ENCODE measurements at places on chromosomes 1 and 21.

DNA sequence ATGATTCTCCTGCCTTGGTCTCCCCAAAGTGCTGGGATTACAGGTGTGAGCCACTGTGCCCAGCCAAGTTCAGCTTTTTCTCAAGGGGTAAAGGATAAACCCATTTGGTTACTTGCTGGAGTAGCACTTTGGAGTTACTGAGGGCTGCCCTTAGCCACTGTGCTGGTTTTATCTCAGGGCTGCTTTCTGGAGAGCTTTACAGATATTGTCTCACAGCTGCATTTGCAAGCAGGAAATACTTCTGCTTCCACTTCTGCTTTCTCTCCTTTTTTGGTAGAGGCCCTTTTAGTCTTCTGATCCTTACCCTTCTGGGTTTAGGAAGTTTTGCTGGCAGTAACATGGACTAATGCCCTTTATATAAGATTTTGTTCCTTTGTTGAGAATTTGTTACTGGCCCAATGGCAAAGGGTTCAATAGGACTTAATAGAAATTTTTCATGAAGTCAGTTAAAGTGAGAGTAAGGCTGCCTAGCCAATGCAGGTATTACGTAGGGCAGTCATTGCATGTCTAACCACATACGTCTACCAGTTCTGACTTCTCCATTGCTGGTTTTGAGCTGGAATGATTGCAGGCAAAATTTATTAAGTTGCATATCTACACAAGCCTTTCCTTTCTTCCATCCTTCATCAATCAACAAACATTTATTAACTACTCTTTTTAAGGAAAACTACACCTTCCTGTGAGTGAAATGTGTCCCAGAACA, 24.4 kb downstream of the CAP1 start:
- no peak for DNase-seq

DNA sequence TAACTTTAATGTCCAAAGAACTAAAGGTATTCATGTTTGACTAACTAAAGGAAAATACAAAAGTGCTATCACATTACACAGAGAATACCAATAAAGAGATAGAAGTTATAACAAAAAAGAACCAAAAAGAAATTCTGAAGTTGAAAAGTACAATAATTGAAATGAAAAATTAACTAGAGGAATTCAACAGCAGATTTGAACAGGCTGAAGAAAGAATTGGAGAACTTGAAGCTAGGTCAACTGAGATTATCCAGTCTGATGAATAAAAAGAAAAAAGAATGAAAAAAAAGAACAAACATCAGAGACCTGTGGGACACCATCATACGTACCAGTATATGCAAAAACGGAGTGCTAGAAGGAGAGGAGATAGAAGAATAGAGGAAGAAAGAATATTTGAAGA, 78.5 kb downstream of the NUP210L start:
- DNase-seq = no peak

GRCh38 chr1:54110996-54111395, 41.8 kb downstream of the CDCP2 start:
- no peak for DNase-seq

DNA sequence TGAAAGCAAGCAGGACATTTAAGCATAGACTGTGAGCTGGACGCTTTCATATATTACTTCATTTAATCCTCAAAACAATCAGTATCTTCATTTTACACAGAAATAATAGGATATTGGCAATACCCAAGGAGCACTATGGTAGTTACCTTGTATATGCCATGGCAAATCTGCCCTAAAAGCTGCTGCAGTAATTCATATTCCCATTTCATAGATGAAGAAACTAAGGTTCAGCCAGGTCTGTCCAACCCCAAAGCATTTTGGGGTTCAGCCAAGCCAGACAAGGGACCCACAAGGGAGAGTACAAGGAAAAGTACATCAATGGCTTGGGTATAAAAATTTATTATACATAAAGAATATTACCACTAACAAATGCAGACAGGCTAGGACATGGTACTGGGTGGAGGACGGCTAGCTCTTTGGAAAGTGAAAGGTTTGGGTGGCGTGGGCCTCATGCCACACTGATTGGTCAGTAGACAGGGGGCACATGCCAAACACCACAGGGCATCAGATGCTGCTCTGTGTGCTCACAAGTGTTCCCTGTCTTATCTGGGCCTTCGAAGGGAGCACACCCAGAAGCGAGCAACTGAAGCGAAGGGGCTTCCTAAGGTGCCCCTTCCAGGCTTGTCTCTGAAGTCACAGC, 23.9 kb upstream of the PTAFR start:
- no peak for DNase-seq

- DNase-seq = no peak
Observed at GRCh38 chr1:61215119-61215518, 132.8 kb downstream of the NFIA start.

DNA sequence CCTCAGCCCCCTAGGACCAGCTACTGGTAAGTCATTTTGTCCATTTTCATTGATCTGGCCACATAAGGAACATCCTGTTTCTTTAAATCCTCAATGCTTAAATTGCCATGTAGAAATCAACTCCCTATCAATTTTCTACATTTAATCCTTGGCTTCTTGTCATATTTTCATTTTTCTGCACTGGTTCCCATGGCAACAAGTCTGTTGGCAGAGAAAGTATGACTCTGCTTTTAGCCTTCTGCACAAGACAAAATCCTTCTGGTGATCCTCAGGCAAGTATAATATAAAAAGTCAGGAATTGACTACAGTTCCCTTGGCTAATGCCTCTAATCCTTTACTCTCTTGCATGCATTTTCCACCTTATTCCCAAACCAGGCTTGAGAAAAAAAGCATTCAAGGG, 65.0 kb downstream of the LRRC40 start:
- DNase-seq = no peak

- DNase-seq = no peak
Observed at GRCh38 chr1:47745715-47746609, 251.2 kb downstream of the TRABD2B start.

- DNase-seq = no peak
Observed at GRCh38 chr21:37257511-37257966, 9.6 kb downstream of the VPS26C start.

DNA sequence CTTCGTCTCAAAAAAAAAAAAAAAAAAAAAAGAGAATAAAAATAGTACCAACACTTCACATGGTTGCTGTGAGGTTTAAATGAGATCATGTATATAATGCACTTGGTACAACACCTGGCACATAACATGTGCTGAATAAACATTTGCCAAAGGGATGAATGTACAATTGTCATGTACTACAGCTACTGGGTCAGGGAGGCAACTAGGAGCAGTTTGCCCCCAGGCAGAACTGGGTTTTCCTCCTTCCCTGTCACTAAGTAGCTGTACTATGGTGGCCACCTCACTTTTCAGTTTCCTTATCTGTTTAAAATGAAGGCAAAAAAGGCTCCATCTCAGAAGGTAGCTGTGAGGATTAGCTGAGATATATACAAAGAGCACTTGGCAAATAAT, 11.5 kb downstream of the AK2 start:
- DNase-seq = no peak

GRCh38 chr1:240235521-240236288, 144.0 kb downstream of the FMN2 start:
- no peak for DNase-seq

DNA sequence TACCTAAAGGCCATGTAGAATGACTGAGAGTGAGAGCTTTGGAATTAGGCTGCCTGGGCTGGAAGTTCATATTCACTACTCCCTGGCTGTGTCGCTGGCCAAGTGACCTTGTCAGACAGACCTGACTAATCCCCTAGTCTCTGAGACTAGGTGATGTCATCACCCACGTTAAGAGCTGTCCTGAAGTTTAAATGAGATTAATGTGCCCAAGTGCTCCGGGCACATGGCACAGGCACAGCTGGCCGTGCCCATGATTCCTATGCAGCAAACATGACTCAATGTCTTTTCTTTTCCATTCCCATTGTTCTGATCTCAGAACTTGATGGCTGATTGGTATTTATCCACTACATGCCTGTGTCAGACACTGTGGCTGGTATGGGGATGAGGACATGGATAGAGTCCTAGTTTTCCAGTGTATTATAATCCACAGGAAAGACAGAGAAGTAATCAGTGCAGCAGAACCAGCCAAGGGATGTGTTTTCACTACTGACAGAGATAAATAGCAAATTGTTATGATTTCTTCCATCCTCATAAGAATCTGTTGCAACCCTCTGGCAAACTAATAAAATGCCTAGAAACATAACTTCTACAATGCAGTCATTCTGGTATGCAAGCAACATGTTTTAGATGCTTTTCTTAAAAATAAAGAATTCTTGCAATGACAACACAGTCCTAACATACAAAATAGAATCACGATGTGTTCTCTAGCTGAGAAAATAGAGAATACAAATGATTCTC, 180.9 kb downstream of the PCP4 start:
- no peak for DNase-seq

DNA sequence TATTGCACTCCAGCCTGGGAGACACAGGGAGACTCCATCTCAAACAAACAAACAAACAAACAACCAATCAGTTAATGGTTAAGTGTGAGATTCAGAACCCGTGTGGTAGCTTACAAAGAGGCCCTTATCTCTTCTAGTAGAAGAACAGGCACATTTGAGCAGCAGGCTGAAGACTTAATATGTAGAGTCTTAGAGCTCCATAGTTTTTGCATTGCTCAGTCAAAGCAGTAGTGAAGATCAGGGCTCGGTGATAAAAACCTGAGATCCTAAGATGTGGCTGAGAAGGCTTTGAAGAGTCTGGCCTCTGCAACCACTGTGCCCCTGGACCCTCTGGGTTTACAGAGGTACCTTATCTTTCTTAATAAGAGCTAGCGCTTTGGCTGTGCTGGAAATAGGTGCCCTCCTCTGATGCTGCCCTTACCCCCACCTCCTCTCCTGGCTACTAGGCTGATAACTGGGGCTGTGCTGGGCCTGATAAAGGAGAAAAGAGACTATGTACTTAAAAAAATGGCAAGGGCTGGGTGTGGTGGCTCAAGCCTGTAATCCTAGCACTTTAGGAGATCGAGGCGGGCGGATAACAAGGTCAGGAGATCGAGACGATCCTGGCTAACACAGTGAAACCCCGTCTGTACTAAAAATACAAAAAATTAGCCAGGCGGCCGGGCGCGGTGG, 10.5 kb upstream of the UCK2 start:
- no peak for DNase-seq

DNA sequence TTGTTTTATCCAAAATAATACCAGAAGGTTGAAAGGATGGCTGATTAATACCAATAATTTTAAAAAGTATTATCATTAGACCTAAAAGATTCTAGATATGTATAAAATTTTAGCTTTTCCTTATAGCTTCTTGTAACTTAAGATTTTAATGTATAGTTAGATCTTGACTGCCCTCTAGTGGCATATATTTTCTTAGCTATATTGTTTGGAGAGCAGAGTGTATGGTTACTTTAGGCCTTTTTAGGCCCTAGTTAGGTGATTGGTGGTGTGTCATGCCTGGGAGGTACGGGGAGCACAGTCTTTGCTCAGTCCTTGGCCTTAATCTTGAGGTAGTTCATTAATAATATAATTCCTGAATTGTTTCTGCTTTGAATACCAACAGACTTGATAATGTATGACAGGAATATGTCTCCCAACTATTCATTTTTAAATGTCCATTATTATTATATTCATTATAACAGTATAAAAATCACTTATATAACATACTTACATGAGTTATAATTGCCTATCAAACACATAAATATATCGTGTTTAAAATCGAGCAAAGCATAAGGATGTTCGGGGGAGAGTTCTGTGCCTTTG, 328.4 kb downstream of the ZP4 start:
- DNase-seq = no peak

DNA sequence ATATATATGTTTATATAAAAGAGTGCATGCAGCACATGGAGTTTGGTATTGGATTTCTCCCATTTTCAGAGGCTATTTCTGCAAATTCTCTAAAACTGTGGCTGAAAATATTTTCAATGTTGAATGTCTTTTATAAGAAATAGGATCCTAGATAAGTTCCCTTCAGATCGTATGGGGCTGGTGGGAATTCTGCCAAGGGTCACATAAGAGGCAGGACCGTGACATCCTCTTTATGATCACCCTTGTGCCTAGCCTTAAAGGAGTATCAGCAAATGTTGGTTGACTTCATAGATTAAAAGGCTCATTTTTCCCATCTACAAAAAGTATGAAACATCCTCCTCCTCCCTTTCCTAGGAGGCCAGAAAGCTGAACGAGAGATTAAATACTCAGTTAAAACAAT, 1.3 kb upstream of the IFNAR2 start:
- no peak for DNase-seq

DNA sequence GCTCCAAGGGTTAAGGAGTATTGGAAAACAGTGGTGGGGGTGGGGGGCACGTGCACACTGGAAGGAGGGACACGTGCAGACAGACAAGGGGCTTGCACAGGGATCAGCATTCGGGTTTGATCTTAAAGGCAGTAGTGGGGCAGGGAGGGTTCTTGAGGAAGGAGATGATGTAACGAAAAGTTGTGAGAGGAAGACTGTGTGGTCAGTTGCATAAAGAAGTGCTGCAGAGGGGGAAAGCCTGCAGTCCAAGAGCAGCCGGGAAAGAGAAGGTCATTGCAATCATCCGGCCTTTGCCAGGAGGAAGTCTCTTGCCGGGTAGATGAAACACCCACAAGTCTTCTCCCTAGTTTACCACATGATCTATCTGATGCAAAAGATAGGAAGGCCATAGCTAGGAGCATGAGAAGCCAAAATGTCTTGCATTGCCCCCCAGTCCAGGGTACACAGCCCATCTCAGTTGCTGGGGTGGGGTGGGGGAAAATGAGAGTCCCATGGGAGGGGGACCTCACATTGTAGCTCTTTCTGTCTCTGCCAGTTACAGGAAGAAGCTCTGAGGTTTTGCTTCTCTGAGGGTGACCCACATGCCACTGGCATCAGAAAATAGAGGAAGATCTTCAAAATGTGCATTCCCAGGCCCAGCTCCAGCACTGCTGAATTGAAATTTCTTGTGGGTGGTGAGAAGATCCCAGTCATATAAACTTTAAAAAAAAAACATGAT, 202.5 kb upstream of the RAB4A start:
- no peak for DNase-seq

DNA sequence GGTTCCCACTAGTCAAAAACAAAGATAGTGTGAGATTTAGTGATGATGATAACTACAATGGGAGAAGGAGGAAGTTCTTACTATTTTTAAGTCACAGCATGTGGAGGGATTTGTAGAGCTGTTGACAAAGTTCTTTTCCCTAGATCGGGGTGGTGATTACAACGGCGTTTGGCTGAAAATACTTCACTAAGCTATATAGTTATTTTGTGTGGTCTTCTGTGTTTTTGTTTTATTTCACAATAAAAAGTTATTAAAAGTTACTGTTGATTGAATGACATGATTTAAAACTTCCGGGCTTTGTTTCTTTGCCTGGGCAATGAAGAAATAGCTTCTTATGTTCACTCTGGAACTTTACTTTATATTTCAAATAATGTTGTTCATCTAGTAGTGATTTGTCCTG, 47.3 kb upstream of the SSX2IP start:
- DNase-seq = no peak

- no peak for DNase-seq
Observed at GRCh38 chr1:30997463-30998057, 68.0 kb downstream of the PUM1 start.

- no peak for DNase-seq
Observed at GRCh38 chr1:244815600-244816099, 19.8 kb upstream of the COX20 start.

DNA sequence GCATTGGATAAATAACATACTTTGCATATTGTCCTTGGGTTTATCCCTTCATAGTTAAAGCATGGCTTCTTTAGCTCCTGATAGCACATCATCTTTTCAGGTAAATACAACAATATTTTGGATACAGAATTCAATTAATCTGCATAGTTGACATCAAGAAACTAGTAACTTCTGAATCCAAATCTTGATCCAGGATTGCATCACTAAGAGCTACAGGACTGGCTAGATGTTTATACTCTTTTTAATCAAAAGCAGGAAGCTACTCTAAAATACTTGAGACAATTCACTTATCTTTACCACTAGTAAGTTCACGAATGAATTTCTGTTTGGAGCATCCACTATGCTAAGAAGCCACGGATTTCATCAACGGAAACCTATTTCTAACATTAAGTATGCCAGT, 54.2 kb upstream of the SLC44A3 start:
- no peak for DNase-seq
